ENCODE measurements at places on chromosomes 1 and 21.

DNA sequence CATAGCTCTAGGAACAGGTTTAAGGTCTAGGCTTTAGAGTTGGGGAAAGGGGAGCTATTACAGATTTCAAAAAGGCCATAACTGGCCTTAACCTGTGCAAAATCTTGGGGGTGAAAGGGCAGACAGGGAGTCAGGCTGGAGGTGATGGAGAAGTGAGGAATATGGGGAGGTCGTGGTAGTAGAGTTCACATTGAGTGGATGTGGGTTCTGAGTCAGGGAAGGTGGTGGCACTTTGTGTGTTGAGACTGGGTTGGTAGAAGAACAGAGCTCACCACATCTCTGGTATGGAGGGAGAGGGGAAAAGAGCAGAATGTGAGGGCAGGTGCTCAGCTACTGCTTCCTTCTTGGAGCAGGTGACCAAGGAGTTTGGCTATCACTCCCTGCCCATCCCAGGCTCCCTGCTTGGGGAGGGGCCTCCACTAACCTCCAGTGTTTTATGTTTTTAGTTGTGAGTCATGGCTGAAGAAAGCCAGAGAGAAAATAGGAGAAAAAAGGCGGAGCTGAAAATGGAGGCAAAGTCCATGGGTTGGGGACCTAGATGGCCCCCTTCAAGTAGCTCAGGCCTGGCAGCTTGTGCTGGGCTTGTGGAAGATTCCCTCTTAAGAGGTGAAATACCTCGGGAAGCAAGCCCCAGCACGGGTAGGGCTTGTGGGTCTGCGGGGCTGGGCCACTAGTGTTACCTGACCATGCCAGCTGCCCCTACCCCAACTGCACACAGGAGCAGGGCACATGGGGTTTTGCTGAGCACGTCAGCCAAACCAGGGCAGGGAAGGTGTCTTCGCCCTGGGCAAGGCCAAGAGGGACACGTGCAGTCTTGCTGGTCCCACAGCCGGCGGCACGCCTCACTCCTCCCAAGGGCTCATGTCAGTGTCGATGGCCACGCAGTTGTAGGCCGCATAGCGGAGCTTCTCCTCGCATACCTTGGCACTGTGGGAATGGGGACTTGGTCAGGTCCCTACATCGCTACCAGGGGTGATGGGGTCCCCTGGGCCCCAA is 8.2 kb downstream of the HECTD3 start:
- DNase-seq: no peak

DNA sequence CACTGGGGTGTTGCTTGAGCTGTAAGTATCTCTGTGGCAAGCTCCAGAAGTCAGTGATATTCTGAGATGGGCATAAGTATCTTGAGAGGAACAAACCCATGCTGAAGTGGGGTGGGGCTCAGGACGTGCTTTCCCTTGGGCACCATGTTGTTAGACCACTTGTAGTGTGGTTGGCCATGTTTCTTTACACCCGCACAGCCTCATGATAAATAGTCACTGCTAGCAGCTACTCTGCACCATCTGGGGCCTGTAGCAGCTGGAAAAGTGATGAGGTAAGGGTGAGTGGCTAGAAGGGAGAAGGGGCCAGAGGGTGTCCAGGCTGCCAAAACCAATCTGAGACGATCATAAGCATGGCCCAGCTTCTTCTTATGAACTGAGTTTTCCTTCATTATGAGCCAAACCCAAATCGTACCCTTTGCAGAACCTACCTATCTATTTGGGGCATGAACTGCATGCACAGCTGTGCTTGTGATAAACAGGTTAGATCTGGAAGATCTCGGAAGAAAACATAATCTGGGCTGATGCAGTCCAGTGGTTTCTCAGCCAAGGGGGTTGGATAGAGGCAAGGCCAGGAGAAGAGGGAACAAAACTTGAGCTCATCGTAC is 91.9 kb upstream of the IRF2BP2 start:
- DNase-seq: no peak

DNA sequence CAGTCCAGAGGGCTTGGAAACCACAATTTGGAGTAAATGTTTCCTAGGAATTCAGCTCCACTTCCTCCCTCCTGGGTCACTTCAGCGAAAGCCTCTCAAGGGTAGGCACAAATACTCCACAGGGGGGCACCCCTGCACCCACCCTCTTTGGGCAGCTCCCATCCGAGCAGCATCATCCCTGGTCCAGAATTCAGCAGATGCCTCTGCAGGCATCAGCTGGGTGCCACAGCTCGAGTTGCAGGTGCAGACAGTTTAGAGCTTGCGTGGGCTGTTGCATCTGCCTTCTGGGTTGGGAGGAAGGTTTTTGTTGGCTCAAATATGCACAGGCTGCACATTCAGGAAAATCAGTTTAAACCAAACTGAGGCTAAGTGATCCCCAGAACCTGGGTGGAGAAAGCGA is 25.0 kb downstream of the KANK4 start:
- peak; percentile 57 for DNase-seq

DNA sequence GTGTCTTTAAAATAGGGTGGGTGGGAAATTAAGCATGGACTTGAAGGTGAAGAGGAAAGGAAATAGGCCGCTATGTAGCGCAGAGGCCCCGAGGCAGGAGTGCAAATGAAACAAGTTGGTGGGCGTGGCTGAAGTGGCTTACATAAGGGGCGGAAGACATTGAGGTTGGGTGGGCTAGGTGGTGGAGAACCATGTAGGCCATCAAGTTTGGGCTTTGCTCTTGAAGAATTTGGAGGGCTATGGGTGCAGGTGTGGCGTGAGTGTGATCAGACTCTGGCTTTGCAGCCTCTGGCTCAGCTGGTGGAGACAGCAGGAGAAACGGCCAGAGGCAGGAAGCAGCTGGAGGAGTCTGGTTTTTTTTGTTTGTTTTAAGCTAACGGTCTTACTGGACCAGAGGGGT is 6.7 kb downstream of the SLFNL1 start:
- DNase-seq: no peak

DNA sequence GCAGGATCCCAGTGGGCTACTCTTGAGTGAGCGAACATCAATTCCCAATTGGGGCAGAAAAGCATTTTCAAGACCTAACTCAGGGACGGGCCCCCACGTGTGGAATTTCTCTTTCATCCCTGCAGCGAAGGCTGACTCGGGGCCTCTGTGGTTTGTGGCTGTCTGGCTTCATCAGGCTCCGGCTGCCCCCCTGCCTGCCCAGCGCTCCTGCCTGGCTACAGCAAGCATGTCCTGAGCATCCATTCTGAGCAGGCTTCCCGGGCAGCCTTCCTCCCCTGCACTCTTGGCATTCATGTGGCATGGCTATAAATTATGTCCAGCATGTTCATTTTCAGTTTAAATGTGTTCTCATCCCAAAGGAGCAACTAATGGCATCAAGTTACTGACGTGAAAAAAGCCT is 588.1 kb downstream of the KIF26B start:
- no peak for DNase-seq

- no peak for DNase-seq
Measured at GRCh38 chr1:244941121-244941520, 76.8 kb upstream of the HNRNPU start.

- no peak for DNase-seq
Measured at GRCh38 chr21:27764056-27764455, 797.2 kb upstream of the ADAMTS5 start.

GRCh38 chr1:201713086-201713810 is 115.7 kb upstream of the IPO9 start:
- DNase-seq: peak; percentile 63

DNA sequence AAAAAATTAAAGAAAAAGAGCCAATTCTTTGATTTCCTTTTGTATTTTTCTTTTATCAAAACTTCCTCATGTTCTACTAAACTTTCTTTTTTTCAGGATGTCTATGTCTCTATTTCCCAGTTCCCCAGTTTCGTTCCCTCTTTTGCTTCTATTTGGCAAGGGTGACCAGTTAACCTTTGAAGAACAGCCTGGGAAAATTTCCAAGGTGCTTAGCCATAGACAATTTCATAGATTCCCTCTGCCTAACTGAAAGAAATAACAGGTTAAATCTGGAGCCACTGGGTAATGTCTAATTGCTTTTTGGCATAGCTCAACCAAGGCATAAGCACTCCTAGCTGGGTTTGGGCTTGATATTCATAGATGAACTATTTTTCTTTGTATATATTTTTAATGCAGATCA is 272.3 kb downstream of the ADGRL2 start:
- no peak for DNase-seq

DNA sequence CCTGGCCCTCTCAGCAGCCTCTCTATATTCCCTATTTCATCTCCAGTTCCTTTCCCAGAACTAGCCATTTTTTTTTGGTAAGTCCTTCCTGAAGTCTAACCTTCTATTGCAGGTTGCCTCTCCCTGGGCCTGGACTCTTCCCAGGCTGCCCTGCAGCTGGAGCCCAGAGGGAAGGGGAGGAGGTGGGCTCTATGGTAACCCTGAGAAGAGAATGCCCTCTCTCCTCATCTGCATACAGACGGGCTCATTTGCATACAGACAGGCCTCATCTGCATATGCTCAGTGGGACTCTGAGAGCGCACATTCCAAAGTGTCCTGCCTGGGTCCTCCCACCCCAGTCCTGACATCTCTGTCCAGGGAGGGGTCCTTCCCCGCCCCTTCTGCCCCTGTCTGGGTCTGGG is 32.7 kb downstream of the RHBG start:
- DNase-seq: no peak

DNA sequence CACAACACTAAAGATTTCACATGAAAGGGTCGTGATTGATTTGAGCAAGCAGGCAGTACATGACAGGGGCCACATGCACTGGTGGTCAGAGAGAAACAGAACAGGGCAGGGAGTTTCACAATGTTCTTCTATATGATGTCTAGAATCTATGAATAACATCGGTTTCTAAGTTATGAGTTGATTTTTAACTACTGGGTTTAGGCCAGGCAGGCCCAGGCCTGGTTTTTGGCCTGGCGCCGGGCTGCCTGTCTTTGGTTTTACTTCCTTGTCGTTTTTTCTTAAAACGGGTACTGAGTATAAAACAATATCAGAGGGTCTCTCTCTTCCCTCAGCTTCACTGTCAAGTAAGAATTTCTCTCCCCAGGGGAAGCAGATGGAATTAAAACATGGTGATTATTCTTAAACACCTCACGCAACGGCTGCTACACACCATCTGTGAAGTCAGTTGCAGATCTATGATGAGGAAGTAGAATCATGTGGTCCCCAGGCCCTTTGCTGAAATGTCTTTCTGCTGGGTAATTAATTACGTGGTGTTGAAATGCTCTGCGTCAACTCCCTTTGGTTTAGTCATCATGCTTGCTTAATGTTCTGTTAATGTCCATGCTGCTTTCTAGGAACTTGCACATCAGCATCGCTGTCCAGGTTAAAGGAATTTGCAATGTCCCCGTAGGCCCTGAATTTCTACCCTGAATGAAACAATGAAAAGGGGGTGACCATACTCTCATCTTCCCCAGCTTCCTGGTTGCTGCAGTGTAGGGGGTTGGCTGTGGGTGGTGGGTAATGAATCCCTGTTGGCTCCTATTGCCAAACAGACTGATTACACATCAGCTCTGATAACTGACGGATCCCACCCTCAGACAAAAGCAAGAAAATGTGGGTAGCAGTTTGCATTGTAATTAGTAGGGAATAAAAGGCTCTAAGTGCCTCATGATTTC is 70.3 kb downstream of the SERINC2 start:
- DNase-seq: no peak

DNA sequence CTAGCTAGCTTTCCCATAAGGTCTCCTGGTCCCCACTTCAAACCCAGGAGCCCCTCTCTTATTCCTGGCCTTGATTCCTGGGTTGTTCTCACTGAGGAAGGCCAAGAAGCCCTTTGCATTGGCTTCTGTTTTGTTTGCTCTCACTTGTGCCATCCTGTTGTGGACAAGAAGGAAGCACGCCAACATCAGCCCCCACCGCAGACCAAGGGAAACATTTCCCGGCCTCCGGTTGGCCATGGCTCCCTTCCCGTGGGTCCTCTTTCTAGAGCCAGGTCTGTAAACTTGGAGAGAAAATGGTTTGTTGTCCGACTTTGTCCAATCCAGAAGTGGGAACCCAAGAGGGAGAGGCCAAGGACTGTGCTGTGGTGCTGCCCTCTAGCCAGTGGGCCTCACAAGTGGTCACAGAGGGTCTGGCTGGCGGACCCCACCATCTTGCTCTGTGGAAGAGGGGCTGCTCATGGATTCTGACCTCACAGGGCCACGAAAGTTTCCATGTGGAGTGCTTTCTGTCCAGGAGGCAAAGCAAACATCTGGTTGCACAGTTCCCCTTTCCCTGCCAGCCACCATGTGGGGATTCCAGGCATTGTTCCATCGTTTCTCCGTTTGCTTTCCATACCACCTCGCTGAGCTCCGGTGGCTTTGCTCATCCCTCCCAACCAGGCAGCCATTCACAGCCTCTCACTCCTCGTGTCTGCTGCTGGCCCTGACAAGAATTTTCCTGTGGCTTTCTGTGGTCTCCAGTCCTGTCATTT is 18.9 kb upstream of the TENT5C start:
- DNase-seq: no peak

- DNase-seq: no peak
Measured at GRCh38 chr1:174736831-174737230, 262.9 kb upstream of the CACYBP start.

- no peak for DNase-seq
Measured at GRCh38 chr21:36347962-36348328, 27.9 kb downstream of the MORC3 start.

- no peak for DNase-seq
Measured at GRCh38 chr1:35768350-35769187, 1.2 kb downstream of the CLSPN start.

GRCh38 chr1:226908913-226909312 is 31.2 kb upstream of the COQ8A start:
- no peak for DNase-seq

GRCh38 chr1:21337928-21338572 is 47.8 kb upstream of the ECE1 start:
- no peak for DNase-seq

DNA sequence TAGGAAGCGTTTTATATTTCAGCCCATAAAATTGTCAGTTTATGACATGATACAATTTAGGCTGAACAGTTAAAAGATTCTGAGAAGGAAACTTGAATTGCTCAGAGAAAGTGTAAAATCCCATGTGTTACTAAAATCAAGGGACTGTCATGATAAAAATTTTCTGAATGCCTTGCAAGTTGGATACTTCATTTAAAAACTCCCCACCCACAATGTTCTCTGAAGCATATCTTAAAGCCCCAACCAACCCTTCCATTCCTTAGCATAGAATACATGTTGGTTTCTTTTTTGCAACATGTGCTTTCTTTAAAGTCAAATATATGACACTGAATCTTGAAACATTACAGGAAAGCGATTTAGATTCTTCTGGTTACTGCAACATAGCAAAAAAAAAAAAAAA is 97.4 kb downstream of the MRPL39 start:
- no peak for DNase-seq

GRCh38 chr1:229017091-229017490 is 253.8 kb upstream of the RAB4A start:
- no peak for DNase-seq

DNA sequence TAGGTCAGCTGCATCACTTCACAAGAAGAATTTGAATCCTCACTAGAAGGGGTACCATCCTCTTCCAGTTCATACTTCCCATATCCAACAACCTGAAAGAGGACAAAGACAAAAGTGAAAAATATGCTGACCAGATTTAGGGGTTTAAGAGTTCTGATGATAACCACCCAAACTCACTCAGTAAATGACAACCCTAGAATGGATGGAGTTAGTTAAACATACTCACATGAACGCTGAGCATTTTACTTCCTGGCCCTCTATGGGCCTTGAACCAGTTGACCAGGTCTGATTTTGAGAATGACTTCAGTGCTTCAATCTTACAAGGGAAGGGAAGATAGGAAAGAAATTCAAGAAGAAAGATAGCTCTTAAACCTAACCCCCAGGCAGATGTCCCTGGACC is 89.2 kb downstream of the NRDC start:
- DNase-seq: no peak

All from HEK293T (cell line).